ENCODE measurements at places on chromosomes 4 and X.

DNA sequence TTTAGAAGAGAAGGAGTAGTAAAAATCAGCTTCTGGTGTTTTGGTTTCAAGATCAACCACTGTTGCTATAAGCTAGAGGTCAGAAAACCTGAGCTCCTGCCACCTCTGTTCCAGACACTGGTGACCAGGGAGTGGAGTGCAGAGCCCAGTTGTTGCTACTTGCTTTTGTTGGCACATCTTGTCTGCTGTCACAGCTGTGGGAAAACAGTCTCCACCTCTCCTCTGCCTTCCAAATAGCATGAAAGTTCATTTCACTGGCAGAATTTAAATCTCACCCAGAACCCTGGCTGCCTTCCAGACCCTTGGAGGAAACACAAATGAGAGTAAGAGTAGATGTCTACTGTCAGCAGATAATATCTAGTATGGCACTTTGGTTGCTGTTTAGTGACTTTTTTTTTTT is 297.5 kb upstream of the KLF3 start:
- DNase-seq = no peak

- no peak for DNase-seq
These were observed 43.3 kb upstream of the PRDM8 start for GRCh38 chr4:80153874-80154544.

GRCh38 chrX:134186362-134187121 is 50.4 kb upstream of the CCDC160 start:
- no peak for DNase-seq

DNA sequence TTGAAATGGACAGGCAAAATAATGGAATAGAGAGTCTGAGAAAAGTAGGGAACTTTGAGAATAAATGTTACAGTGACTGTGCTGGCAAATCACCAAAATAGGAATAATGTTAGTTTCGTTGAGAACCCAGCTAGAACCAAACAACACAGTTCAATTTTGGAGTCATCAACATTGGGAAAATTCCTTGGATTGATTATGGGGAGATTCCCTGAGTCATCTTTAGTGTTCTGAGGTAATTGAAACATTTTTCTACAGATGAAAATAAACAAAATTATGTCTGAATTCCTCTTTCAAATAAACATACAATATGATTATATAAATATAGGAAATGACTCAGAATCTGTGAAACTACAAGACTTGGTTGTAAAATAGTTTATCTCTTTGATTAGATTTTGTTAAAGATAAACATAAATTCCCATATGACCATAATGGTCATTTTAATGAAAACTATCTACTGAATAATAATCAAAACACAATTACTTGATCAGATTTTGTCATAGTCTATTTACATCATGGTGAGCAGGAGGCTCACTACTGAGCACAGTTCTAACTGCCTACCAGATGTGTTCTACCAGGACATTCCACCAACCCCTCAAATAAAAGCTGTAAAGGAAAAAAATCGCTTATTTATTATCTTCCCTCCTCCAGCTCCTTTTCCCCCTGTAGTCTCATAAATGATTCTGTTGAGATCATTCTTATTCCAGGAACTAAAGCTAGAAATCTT is 51.4 kb upstream of the GABRA2 start:
- no peak for DNase-seq

DNA sequence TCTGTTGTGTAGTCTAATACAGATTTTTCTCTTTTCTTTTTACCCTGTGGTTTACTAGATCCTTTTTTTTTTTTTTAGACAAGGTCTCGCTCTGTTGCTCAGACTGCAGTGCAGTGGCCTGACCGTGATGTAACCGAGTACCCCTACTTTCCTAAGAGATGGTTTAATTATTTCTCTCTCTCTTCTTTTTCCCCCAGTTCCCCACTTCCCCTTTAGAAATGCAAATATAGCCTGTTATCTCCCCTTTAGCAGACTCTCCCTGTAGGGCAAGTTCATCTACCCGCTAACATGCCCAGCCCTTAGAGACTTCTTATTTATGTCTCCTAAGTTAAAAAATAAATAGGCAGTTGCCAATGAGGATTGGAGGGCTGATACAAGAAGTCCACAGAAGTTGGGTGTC is 4.5 kb downstream of the SNX25 start:
- no peak for DNase-seq

- no peak for DNase-seq
These were observed 177.8 kb downstream of the RASL11B start for GRCh38 chr4:53039741-53040458.

- no peak for DNase-seq
These were observed at the start of gene UCP1 for GRCh38 chr4:140568507-140569306. Gene UCP1, minus strand, starts transcription at chr4:140568961. Its CDS starts 232 bp downstream, at chr4:140568729.

GRCh38 chr4:188263321-188263720 is 124.1 kb downstream of the TRIML1 start:
- DNase-seq = no peak

GRCh38 chrX:136183917-136184316 is 36.6 kb downstream of the FHL1 start:
- DNase-seq = no peak

DNA sequence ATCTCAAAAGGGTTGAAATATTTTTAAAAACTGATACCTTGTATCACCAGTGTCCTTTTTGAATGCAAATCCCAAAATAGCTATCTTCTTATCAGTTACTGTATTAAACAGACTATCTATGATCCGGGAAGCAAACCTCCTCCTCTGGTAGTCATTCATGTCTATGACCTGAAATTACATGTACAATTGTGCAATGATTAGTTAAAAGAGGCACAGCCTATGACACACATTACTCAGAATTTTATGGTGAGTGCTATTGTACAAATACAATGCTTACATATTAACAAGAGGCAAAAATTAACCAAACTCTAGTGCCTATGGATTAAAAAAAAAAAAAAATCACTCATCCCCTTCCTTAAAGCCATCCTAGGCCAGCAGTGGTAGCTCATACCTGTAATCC is 21.7 kb downstream of the UGDH start:
- DNase-seq = no peak

DNA sequence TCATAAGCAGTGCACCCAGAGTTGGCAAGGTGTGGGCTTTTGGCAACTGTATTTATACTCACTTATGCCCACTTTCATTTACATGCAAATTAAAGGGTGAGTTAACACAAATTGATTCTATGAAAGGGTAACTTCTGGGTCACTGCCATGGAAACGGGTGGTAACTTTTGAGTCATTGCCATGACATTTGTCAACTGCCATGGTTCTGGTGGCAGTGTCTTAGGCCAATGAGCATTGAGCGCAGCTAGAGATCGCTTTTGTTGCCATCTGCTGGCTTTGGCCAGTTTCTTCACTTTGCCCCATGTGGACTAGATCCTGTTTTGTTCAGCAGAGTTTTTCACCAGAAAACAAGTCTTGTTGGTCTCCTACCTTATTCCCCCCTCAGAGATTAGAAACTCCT is 170.8 kb upstream of the NUDT6 start:
- no peak for DNase-seq

DNA sequence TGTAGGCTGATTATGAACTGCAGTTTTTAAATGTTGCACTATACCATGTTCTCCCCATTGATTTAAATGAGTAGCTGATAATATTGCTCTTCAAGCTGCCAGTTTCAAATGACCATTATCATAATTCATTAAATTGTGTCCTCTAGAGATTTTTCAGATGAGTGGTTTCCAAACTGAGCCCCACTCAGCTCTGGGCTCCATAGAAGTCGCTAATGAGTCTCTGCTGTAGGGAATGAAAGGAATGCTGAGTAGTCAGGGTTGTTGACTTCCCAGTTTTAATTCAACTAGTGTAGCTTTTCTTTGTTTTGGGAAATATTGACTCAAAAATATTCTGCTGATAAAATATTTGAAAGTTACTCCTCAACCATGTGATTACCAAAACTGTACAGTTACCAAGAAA is 1081.1 kb downstream of the ARAP2 start:
- DNase-seq = no peak

GRCh38 chrX:33336783-33337182 is 125.4 kb upstream of the DMD start:
- no peak for DNase-seq

DNA sequence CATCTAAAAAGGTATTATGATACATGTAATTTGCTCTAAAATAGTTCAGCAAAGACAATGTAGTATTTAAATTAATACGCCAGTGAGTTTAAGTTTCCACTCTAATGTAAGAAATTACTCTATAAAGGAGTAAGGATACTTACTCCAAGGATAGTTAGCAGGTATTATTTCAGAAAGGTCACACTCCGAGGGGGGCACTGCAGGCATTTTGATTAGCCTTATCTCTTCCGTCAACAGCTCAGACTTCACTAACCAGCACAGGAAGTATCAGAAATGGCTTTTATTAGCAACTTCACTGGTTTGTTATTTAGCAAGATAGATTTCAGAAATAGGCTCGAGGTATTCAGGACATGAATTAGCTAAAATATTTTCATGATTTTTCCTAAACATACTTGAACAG is 127.0 kb downstream of the COX18 start:
- DNase-seq = no peak

DNA sequence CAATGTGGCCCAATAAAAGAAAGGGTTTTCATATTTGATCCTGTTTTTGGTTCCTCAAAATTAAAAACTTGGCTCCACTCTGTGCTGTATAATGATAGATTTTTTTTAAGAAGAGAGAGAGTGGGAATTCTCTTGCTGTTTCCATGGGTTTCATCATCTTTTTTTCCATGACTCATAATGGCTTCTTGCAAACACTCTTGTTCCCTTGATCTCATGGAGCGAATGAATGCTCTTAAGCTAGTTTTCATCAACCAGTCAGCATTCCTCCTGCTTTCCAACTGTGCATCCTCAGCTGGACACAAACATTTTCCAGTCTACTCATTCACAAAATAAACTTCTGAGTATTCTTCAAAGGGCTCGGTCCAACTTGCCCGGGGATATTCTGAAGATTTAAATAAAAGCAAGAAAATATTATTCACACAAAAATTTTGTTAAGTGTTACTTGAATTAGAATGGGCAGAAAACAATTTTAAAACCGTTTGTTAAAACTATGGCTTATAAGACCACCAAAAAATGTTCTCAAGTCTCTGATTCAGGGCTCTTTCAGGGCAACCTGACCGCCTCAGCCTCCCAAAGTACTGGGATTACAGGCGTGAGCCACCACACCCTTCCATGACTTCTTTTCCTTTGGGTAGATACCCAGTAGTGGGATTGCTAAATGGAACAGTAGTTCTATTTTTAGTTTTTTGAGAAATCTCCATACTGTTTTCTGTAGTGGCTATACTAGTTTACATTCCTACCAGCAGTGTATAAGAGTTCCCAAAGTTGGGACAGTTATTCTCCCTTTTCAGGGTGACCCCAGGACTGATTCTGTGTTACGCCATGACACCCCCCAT is 64.7 kb downstream of the TMEM156 start:
- no peak for DNase-seq

- DNase-seq = no peak
These were observed 204.2 kb upstream of the PDE5A start for GRCh38 chr4:119832776-119833175.

GRCh38 chr4:138252551-138252950 is 10.4 kb upstream of the SLC7A11 start:
- DNase-seq = no peak

DNA sequence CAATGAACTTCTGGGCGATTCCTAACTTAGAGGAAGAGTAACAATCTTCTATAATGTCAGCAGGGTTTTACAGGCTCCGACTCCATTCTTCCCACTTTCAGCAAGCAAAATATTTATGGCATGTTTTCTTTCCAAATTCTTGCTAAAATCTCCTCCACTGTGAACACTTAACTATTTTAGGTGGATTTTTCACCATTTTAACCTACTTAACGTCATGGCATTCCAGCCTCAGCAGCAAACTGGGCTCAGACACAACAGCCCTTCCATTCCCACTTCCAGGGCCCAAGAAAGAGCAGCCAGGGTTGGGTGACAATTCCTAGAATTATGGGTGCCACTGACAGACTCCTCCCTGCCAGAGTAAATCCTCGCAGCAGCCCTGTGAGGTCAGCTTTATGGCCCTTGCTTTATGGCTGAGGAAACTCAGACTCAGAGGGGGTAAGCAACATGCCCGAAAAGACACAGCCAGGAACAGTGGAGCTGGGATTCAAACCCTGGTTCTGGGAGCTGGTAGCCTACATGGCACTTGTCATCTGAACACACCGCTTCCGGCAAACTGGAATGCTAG is 112.8 kb upstream of the MAP3K15 start:
- DNase-seq = no peak

- no peak for DNase-seq
These were observed 82.9 kb downstream of the LAS1L start for GRCh38 chrX:65451663-65452062.

DNA sequence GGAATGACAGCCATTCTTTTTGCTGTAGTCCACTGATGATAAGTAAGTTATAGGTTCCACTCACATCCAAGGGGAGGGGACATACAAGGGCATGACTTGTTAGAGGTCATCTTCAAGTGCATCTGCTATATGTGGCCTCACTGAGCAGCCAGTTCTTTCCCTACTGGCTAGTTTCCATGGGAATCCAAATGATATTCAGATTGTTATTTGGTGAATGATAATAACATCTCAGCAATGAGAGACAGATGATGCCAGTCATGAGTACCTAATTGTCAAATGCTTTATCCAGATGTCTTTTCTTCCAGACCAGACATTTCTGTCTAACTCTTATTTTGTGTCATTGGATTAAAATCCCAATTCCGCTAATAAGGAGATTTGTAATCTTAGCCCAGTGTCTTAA is 460.4 kb upstream of the BOD1L1 start:
- no peak for DNase-seq

- no peak for DNase-seq
These were observed 67.0 kb downstream of the DACH2 start for GRCh38 chrX:86215260-86215659.

- no peak for DNase-seq
These were observed 5.3 kb upstream of the IDS start for GRCh38 chrX:149510386-149510785.

DNA sequence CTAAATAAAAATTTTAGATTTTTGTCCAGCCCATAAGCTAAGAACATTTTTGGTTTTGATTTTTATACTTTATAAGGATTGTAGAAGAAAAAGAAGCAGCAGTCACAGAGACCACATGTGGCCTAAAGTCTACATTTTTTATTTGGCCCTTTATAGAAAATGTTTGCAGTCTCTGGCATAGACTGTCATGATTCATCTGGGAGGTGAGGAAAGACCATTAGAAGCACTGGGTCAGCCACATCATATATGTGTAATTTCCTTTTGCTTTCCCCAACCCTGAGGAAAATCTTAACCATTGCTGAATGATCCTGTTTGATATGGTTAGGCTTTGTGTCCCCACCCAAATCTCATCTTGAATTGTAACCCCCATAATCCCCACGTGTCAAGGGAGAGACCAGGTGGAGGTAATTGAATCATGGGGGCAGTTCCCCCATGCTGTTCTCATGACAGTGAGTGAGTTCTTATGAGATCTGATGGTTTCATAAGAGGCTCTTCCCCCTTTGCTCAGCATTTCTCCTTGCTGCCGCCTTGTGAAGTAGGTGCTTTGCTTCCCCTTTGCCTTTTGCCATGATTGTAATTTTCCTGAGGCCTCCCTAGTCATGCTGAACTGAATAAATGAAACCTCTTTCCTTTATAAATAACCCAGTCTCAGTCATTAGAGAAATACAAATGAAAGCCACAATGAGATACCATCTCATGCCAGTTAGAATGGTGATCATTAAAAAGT is 12.1 kb upstream of the COPS4 start:
- no peak for DNase-seq

- no peak for DNase-seq
These were observed 14.6 kb upstream of the CLTRN start for GRCh38 chrX:15679246-15679645.

Data from activated CD4-positive, CD25-positive, alpha-beta regulatory T cell (primary cell).